ENCODE measurements at places on chromosomes 6 and 20.

DNA sequence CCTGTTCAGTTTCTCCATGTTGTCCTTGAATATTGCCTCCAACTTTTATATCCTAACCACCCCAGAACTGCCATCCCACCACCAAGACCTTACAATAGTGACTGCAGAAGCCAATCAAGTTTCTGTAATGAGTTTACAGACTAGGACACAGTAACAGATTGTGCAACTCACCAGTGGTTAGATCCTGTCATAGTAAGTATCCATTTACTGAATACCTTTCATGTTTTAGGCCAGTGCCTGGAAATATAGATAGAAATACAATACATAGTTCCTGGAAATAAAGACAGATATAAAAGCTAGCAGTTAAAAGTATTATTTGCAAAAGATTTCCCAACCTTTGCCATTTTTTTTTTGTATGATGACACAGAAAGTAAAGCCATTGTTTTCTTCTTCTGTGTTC, 471.8 kb upstream of the BTBD3 start:
- DNase-seq = no peak

DNA sequence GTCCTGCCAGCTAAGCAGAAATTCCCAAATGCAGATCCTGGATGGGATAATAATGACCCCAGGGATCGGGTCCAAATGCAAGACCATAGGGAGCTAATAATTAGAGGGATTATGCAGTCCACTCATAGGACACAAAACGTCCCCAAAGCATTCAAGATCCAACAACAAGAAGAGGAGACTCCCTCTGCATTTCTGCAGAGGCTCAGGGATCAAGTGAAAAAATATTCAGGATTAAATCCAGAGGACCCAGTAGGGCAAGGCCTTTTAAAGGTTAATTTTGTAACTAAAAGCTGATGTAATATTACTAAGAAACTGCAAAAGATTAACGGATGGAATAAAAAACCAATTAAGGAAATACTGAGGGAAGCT, 22.2 kb downstream of the HLA-A start:
- no peak for DNase-seq

GRCh38 chr20:13913572-13913971, 76.8 kb downstream of the SEL1L2 start:
- no peak for DNase-seq

DNA sequence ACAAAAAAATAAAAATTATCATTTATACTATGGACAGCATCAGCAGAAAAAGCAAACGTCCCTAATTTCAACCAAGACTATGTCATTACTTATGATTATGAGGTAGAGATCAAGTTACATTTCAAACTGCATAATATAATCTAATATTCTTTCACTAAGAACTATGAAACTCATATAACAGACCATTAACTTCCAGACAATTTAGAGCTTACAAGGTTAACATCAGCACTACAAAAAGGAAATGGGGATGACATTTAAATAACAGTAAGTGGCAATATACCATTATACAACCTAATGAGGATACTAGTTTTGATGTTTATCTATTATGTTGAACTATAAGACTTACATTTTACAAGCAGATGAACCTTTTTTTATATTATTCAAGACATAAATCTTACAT, 261.0 kb upstream of the THEMIS start:
- DNase-seq = no peak

- no peak for DNase-seq
Observed at GRCh38 chr6:114452785-114453401, 110.1 kb upstream of the HS3ST5 start.

GRCh38 chr6:113995634-113996033, 24.7 kb upstream of the HDAC2 start:
- DNase-seq = no peak

DNA sequence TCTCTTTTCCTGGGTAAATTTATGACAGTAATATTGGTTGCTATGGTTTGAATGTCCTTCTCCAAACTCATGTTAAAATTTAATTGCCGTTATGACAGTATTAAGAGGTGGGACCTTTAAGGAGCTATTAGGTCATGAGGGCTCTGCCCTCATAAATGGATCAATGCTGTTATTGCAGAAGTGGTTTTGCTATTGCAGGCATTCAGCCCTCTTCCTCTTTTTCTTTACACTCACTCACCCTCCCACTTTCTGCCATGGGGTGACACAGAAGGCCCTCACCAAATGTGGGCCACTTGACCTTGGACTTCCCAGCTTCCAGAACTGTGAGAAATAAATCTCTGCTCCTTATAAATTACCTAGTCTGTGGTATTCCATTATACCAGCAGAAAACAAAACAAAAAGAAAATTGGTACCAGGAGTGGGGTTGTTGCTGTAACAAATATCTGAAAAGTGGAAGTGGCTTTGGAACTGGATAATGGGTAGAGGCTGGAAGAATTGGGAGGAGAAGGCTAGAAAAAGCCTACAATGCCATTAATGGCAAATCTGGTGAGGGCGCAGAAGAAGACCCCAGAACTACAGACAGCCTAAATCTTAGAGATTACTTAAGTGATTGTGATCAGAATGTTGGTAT, 24.8 kb upstream of the IGF2R start:
- no peak for DNase-seq

DNA sequence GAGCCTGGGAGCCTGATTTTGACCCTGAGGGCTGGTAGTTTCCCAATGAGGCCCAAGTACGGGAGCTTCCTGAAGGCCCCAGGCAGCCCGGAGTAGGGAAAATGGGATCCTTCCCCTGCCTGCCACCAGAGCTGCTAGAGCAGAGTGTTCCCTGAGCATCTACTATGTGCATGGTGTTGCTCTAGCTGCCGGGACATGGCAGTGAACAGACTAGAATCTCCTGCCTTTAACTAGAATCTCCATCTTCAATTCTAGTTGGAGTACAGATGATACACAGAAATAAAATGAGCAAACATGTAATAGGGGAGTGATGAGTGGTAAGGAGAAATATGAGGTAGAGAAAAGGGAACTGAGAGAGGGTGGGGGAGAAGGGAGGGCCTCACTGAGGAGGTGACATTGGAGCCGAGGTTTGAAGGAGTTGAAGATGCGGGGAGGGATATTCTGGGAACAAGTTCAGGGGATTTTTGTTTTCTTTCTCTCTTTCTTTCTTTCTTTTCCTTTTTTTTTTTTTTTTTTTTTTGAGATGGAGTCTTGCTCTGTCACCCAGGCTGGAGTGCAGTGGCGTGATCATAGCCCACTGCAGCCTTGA, 18.5 kb downstream of the VSTM2L start:
- DNase-seq = no peak

DNA sequence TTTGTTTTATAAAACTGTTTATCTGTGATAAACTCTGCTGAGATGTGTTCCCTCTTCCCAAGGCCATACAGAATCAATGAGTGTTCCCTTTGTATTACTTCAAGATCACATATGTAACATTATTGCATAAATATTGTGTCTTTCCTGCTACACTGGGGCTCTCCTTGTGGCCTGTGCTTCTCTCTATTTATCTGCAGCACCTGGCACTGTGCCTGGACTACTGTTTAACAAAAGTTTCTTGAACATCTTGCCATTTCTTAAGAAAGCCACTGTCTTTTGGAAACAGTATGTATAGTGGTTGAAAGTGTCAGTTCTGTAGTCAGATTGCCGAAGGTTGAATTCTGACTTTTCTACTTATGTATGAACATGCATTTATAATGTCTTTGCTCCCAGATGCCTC, 169.0 kb upstream of the SCGN start:
- no peak for DNase-seq

DNA sequence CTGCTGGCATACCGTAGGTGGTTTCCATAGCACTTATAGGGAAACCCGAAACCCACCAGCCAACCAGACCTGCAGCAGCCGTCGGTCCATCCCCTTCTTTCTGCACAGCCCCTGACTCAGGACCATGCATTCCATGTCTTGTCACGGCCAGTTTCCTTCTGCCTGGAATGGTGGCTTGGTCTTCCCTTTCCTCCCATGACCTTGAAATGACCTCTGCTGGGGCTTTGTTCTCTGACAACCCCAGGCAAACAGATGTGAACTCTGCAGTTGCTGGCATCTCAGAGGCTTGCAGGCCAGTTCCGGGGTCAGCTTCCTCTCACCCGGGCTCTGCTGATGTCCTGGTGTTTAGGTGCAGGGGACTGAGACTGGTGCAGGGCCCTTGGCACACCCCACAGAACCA, 250.8 kb downstream of the SMOC2 start:
- DNase-seq = no peak

DNA sequence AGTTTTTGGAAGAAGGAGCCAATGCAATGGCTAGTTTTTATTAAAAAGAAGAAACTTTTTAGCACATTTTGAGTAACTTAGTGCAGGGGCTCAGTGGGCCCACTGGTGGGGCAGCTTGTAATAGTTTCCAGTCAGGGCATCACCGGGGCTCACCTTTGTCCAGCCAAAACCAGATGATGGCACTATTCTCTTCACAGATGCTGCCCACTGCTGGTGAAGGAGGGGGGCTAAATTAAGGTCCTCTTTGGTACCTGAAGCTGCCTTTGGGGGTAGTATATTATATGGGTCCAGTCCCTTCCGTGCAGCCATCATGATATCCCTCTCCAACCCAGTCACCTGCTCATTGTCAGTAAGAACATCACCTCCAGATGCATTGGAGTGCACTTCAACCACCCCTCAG, 182.9 kb downstream of the PDE7B start:
- DNase-seq = no peak

DNA sequence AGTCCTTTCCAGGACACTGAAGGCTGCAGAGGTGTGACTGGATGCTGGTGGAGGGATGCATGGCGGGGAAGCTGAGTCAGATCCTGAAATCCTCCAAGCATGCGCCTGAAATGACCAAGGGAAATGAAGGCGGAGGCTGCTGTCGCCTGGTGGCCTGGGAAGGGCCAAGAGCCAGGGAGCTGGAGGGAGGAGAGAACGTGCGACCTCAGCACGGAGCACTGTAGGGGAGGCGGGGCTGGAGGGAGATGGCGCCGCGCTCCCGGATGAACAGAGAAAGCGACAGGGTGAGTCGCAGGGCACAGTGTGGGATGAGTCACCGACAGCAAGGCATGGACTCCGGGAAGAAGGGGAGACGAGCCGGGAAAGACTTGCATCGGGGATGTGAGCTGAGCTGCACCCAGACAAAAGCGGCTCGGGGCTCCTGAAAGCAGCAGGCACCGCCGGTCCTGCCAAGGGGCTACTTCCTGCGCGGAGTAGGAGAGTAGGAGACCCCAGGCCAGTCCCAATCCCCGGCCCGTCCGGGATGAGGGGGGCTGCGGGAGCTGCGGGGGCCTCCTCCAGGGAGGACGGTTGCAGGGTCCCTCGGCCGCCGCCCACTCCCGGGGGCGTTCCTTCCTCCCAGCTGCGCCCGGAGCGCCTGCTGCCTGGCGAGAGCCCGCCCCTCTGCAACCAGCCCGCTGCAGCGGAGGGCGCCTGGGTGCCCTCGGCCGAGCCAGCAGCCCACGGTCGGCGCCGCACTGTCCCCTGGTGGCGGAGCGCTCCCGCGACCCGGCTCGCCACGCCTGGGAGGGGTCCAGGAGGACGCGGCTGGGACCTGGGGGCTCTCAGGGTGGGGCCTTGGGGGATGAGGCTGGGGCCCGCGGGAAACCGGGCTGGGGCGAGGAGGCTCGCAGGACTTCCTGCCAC, 11.0 kb upstream of the NQO2 start:
- peak; percentile 84 for DNase-seq

- no peak for DNase-seq
Observed at GRCh38 chr20:42083280-42083679, 465.1 kb upstream of the CHD6 start.

DNA sequence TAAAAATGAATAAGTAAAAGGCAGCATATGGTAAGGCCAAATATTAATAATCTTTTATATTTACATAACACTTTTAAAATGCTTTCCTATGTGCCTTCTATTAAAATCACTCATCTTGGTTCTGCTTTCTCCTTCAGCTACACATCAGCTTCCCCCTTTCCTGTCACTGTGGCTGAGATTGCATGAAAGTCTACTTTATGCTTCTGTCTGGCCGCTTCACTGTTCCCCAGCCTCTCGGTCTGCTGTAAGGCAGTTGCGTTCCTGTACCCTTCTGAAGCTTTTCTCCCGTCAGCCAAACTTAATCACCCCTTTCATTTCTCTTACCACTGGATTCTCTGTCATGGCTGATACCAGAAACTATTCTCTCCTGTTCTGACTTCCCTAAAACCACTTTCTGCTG, 34.6 kb downstream of the SOX4 start:
- no peak for DNase-seq

Measured in stimulated activated CD8-positive, alpha-beta memory T cell treated with anti-CD3 and anti-CD28 coated beads, Interleukin-4, amount 100 ng/mL, for 48 hours (primary cell).